ENCODE measurements at places on chromosomes 5 and 9.

DNA sequence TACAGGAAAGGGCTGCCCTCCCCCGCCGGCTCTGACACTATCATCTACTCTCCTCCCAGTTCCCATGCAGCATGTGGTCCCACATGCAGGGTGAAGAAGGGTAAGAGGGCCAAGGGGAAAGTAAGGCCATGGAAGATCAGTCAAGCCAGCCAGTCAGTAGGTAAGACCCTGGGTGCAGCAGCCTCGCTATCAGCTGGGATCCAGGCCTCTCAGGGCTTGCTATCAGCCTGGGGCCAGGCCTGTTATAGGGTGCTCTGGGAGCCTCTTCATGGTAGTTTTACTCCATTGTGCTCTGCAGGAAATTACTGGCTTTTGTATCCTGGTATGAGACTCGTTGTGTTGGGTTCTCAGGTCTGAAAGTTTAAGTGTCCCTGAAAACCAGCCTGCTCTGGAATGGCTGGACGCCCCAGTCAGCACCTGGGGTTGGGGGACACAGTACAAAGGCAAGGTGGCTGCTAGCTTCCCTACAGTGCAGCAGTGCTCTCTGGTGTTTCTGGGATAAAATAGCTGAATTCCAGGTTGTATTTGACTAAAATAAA lies 21.4 kb downstream of the SLC22A4 start:
- no peak for DNase-seq

DNA sequence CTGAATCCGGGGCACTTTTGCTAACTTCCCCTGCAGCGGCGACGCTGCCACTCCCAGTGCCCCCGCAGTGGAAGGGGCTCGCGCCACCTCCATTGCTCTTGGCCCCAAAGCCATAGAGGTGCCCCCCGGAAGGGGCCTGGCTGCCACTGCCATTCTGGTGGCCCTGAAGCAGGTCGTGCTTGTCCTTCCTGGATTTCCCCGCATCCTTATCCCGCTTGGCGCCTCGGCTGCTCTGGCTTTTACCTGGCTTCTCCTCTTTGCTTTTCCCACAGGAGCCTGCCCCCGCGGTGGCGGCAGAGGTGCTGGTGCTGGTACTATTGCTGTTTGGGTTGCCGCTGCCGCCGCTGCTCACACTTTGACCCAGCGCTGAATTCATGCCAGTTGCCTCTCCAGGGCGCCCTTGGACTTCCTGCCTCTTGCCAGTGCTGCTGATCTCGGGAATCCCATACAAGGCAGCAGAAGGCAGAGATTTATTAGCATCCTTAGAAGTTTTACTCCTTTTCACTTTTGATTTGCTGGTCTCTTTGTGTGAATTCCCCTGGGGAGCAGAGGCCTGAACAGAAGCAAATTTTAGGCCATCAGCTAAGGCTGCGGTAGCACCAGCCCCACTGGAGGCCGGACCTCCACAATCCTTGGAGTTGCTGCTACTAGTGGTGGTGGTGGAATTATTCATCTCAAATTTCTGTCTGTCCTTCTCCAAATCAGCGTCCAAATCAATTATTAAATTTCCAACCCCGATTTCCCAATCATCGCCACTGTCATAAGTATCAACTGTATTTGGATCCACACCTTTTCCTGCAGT lies 2.1 kb downstream of the ZNF608 start:
- no peak for DNase-seq

DNA sequence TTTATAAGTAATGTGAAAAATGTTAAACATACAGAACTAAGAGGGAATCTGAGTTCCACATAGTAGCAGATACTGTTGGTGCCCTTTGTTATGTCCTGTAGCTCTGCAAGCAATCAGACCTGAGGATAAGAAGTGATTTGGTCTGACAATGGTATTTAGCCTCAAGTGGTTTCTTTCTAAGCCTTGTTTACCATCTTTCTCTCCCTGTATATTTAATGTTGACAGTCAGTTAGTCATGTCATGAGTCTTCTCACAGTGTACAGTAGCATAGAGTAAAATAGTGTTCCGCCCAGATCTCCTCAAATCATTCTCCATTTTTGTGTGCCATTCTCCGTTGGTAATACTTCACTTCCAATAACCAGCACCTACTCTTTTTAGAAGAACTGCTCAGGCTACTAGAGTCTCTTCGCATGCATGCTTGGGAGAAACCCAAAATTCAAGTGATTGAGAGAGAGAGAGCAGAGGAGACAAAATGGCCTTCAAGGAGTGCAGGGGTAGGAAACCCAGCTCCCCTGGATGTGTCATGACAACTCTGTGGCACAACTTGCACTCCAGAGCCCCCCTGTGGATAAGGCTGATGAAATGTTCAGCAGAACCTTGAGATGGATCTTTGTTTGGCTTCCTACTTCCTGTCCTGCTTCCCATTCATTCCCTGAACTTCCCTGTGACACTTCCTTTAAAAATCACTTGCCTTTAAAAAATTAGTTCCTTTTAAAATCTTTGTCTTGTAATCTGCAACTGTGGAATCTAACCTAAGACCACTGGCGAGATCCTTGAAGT lies 129.2 kb upstream of the FST start:
- DNase-seq, result no peak

DNA sequence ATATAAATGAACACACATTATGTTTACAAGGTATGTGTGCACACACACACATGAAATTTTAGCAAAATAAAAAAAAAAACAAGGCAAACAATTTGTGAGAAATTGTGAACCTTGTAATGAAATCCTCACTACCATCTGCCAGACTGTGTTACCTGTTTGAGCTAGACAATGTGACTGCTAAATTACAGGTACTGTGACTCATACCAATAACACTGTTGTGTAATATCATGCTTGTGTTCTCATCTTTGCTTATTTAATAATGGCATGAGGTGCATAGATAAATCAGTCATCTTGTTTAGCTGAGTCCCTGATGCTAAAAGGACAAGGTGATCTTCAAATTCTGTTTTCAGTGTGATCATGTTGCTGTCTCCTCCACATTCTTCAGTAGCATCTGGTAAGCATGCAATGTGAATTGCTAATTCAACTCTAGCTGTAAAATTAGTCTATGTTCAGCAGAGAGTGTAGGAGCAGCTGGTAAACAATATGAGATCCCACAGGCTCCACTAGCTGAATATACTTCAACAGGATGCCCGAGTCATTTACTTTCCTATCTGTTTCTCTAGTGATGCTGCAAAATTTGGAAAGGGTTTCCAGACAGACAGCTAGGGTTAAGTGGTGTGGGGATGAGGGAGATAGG lies 966.3 kb upstream of the C9orf72 start:
- no peak for DNase-seq

DNA sequence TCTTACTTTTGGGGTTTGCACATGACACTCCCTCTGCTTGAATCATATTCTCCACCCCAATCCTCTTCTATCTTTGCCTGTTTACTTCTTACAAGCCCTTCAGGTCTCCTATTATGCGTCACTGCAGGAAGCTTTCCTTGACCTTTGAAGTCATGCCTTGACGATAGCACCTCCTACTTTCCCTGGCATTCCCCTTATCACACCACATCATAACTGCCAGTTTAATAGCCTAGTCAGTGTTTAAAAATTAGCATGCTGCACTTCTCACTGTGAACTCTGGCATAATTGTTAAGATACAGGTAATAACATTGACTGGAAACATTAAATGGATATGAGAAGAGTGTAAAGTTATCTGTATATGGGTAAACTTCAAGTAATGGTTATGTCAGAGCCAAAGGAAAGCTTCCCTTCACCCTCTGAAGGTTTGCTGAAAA lies 37.1 kb upstream of the CEP120 start:
- no peak for DNase-seq

GRCh38 chr5:141402553-141403243 lies at the start of gene PCDHGA9:
PCDHGA9 (plus strand) TSS chr5:141402778; CDS start chr5:141402953, 175 bp downstream.
- no peak for DNase-seq

DNA sequence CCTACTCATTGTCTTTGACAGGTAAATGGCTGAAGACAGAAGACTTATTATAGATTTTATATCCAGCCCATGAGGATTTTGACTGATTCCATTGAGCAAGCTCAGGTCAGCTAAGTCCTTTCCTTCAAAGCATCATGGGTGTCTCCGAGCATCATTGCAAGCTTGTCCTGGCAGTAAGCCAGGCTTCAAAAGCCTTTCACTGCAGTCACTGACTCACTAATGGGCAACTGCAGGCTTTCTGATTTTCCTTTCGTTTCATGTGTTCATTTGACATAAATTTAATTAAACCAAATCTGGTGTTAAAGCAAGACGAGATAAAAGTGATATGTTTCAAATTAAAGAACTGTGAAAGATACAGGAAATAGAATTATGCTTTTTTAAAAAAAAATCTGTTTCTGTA lies 426.2 kb downstream of the ANXA1 start:
- no peak for DNase-seq

GRCh38 chr9:123925161-123925560 lies 4.8 kb downstream of the DENND1A start:
- DNase-seq, result no peak

DNA sequence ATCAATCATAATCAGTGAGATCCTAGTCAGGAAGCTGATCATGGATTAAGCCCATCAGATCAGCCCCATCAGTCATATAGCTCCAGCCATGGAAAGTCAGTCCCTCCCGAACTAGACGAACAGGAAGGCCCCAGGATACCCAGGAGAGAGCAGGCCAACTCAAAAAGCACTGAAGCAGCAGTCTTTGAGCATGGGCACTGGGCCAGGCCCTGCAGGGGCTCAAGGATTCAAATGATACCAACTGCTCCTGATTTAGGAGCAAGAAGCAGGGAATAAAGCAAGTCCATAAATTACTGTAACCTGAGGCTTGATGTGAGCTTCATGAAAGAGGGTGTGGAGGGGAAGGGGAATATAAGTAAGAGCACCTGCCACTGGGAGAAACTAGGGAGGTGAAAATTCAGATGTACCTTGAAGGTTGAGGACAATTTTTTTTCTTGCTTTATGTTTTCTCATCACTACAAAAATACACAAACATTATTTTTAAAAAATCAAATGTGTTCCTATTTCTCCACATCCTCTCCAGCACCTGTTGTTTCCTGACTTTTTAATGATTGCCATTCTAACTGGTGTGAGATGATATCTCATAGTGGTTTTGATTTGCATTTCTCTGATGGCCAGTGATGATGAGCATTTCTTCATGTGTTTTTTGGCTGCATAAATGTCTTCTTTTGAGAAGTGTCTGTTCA lies 115.2 kb downstream of the SIL1 start:
- DNase-seq, result no peak

DNA sequence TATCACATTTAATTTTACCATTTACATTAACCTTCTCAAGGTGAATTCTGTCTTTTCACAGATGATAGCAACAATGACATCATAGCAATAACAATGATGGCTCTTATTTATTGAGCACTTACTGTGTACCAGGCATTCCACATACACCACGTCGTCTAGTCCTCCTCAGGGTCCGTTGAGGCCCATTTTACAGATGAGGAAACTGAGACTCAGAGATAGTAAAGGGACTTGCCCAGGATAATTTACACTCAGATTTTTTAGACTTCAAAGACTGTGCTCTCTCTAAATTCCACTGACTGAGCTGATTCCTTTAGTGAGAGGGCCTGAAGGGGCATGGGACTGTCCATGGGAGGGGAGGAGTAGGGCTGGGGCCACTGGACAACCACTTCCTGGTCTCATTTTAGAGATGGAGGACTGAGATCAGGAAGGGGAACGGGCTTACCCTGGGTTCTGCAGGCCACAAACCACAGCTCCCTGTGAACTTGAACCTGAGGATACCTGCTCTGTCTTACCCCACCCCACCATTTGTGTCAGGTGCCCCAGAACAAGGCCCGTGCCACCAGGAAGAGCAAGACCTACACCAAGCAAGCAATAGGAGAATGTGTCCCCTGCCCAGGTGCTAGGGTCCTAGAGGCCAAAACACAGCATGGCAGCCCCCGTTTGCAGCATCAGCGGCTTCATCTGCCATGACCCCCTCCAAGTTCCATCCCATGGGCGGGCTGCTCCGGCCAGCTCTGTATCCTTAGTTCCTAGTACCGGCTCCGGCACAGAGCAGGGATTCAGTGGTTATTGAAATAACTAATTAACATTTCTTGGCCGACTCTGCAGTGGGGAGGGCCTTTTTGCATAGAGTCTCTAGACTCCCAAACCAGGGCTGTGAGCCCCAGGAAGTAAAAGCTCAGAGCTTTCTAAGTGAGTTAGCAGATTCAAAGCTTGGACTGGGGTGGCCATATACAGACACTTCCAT lies 96.6 kb downstream of the RGS3 start:
- DNase-seq, result no peak

- DNase-seq, result no peak
Observed at GRCh38 chr5:178436326-178436940, 153.8 kb downstream of the COL23A1 start.

DNA sequence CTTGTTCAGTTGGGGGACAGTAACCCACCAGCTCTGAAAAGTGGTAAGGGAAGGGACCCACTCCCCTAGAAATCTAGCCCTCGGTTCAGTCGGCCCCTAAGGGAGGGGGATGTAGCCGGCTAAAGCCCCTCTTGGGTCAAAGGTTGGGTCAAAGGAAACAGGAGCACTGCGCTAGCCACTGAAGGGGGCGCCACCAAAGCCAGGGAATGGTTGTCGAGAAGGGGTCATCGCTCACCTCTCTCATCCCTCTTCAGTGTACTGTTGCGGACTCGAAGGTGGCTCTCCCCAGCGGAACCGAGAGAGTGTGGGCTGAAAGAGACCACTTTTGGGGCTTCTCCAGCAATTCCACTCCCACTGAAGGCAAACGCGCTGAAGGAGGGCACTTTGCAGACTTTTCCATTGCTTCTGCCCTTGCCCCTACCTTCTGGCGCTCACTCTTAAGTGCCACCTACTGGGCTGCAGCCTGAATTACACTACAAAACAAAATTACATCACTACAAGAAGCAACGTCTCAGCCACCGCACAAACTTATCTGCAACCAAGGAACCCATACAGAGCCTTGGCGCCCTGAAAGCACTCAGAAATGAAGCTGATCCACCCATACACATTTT lies 396.9 kb downstream of the PDE4D start:
- DNase-seq, result peak; percentile 20

DNA sequence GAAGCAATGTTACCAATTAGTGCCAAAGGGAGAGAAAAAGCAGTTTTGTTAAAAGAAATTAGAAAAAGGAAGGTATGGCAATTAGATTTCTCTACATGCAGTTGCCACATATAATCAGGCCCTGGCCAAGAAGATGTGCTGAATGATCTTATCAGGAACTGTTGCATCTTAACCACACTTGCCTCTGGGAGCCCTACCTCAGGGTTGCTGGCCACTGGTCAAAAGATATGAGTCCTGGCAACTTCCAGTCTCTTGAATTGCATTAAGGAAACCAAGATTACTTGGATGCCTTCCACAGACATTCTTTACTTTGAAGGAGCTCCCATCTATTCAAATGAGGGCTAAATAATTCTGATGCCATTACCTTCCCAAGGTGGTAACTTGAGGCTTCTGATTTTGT lies 60.4 kb downstream of the TNC start:
- no peak for DNase-seq

DNA sequence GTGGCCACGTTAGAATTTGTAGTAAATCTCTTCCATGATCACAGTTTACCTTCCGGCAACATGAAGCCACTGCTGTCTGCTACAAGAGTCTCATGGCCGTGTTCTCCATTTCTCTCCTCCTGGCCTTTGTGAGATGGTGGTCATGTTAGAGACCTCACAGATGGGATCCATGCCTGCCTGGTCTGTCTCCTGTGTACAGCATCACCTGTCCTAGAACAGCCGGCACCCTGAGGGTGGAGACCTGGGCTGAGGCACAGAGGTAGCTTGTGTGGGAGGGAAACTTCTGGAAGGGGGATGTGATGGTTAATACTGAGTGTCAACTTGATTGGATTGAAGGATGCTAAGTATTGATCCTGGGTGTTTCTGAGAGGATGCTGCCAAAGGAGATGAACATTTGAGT lies 3.1 kb upstream of the FCN2 start:
- no peak for DNase-seq

GRCh38 chr9:134757216-134757975 lies 115.8 kb downstream of the COL5A1 start:
- DNase-seq, result no peak

- no peak for DNase-seq
Observed at GRCh38 chr5:125263356-125263755, 516.9 kb upstream of the ZNF608 start.

- no peak for DNase-seq
Observed at GRCh38 chr5:127216143-127216542, 74.5 kb upstream of the MEGF10 start.

Data from GM10248 (cell line).